ENCODE measurements at places on chromosomes 1 and 21.

DNA sequence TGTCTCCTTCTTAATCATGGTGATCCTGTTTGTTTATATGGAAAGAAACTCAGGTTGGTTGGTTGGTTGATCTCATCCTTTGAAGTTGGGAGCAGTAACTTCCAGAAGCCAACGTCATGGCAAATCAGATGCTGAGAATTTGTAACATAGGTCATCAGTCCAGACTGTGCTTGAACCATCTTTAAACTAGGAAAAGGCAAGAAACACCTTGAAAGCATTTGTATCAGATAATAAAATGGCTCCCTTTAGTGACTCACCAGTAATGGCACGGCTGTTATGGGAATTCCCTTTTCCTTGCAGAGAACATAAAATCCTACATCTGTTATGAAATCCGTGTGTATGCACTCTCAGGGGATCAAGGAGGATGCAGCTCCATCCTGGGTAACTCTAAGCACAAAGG is 58.1 kb downstream of the SERBP1 start:
- no peak for DNase-seq

DNA sequence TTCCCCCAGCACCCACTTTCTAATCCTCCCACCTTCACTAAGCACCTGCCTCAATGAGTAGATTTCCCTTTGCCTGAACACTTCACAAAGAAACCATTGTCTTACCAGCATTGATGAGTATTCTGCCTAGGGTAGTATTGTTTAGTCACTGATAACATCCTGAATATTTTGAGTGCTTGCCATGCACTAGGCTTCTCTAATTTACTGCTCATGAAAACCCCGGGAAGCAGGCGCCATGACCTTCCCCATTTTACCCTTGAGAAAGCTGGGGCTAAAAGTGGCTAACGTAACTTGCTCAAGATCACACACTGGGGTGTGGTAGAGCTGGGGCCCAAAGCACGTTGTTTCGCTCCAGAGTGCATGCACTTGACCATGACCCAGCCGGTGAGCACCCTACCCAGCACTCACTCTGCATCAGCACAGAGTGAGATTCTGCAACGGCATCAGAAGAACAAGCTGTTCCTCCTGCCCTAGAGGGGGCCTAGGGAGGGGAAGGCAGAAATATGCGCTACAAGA is 10.6 kb upstream of the F3 start:
- no peak for DNase-seq

GRCh38 chr1:223525957-223526356 is 132.7 kb downstream of the CCDC185 start:
- no peak for DNase-seq

DNA sequence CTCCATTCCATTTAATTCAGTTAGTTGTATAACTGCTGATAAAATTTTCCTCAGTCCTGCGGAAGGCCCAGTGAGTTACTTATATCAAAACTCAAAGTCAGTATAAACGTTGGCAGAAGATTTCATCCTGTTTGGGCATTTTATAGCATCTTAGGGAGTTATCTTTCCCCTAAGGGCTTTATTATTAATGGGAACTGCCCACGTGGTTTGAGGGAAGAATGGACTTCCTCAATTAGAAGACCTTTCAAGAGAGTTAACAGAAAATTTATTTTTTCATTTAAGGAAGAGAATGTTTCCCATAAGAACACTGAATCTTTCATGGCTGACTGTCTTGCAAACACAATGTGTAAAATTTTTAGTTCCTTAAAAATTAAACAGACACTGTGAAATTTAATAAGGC is 400.1 kb downstream of the NEGR1 start:
- DNase-seq, result no peak

- no peak for DNase-seq
Measured at GRCh38 chr21:42122808-42123207, 51.7 kb downstream of the UMODL1 start.

DNA sequence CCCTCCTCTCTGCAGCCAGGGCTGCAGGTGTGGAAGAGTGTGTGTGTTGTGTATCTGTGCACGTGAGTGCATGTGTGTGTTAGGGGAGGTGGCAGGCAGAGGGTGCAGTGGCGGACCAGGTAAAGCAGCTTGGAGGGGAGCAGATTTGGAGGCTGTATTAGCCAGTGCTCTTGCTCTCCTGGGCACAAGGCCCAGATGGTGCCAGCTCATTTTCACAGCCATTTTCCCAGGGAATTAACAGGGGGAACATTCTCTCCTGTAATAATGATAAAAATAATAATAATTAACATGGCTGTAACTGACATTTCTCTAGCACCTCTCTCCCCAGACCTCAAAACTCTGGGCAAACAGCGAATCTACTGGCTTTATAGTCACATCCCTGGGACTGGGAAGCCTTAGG is 43.6 kb downstream of the LRRN2 start:
- DNase-seq, result no peak

GRCh38 chr21:28336314-28336713 is 656.4 kb downstream of the LTN1 start:
- DNase-seq, result no peak

DNA sequence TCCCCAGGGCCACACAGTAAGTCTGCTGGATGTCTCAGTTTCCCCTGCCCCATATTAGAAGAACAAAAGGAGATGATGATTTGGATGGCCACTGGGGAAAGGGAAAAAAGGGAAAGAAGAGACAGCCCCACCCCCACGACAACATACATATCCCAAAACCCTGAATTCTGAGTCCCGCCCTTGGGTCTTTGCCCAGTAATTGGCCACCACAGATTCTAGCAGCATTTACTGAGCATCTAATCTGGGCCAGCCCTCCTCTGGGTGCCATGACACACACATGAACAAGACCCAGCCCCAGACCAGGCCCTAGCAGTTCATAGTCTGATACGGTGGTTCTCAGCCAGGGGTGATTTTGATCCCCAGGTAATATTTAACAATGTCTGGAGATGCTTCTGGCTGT is 5.2 kb upstream of the TTC4 start:
- no peak for DNase-seq

All from stimulated activated CD4-positive, alpha-beta T cell treated with anti-CD3 and anti-CD28 coated beads, Interleukin-12 subunit alpha, Interleukin-12 subunit beta, amount 100 ng/mL, for 4 hours (primary cell).